WTC11 (cell line): ENCODE measurements at places on chromosomes 2 and 18. TPM values are rescaled to one million over a fixed set of nuclear protein-coding genes. Genes with fewer than 3 reads are reported as not detected.

DNA sequence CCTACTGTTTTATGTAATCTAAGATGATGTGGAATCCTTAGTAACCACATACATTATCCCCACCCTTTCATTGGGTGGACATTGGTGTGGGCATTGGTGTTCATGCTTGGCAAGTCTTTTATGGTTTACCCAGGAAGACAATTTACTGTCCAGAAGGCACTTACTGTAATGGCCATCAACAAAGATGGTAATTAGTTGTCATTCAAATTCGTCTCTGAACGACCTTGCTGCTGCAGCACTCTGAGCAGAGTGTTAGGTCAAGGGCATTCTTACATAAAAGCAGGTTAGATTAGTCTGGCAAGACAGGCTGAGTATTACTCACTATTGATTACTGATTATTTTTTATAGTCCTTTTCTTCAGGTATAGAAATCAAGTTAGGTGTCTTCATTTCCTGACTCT, 447.9 kb downstream of the XIRP2 start:
- no peak for DNase-seq

GRCh38 chr2:24948506-24948905, 23.2 kb downstream of the DNAJC27 start:
- DNase-seq: no peak

DNA sequence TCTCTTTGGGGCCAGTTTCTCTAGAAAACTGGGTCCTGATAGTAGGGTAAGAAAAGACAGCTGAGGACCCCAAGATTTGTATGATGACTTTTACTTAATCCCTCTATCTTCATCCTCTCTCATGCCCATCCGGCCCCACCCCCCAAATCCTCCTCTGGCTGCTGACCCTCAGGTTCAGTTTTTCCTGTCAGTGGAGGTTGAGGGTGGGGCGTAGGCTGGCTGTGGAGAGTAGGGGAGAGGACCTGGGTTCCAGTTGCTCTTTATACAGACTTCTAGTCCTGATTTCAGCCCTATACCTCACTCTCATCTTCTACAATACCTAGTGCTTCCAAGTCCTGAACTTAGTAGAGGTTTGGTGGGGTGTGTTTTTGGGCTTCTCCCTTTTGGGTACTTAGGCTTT, 28.4 kb downstream of the PLEKHA3 start:
- DNase-seq: no peak

DNA sequence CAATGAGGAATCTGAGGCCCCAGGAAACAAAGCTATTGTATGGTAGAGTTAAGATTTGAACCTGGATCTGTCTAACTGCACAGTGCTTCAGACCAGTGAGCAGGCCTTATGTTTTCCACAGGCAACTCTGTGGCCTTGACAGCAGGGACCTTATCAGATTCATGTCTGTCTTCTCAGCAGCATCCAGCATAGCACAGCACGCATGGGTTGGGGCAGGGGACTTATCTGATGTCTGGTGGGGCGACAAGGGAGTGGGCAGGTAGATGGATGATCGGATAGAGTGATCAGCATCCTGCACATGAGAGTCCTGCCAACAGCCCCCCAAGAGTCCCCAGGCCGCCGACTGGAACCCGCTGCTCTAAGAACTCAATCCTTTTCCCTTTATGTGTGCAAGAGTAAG, 28.7 kb upstream of the KCNF1 start:
- no peak for DNase-seq

Gene OR6B2
- not detected in 3 replicates for total RNA-seq

Gene SLC16A14
- total RNA-seq: 1.7 to 2.7 TPM (median 2.6 TPM) in 3 replicates

DNA sequence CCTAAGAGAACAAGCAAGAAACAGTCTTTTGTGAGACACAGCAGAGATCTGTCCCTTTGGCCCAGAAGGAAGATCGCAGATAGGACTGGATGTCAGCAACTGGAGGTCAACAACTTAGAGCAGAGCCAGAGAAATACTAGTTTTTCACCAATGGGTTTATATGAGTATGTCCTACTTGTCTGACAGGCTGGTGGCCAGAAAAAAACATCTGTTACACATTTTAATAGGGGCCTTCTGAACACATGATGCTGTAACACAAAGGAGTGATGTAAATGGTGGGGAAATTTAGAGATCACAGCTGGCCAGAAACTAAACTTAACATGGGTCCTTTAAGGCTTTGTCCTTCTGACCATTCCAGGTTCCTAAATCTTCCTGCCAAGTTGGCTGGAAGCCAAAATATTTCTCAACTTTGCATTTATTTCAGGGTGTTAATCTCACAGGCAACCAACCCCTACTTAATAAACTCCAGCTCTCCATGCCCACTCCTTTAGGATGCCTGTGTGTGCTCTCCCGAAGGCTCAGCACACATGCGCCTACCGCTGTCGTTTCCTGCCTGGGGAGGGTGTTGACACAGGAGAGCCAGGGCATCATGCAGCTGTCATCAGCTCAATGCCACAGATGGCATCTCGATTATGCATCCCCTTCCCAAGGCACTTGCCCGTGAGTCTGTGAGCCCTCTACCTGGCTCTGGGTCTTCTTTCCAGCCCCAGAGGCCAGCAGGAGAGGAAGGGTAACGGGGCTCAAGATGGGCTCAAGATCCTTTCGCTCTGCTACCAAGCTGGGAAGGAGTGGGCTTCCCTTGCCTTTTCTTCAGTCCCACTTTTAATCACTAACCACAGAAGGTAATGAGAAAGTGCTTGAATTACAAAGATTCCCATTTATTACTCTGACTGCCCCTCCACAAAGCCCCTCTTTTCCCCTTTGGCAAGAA, 252.5 kb downstream of the ETAA1 start:
- no peak for DNase-seq

Gene DUSP2
- 4.7 to 6.8 TPM (median 5.8 TPM) in 3 replicates for total RNA-seq

DNA sequence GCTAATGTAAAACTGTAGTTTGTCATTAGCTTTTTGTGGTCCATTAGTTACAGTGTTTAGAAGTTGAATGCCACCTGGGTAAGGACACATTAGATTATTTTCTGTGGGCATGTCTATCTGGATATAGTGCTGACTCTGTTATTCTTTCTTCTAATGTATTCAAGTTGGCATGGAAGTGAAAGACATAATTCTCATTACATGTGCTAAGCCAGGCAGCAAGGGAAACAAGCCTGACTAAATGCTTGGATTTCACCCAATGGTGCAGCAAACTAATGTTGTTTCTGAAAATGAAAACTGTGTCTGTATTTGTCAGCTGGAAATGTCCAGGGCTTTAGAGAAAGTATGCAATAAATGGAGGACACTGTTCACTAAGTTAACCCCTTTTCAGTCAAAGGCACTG, 100.7 kb downstream of the NUP35 start:
- no peak for DNase-seq

Gene UGT1A4
- 0.14 to 0.22 TPM in 2 of 3 replicates, not detected in the other for total RNA-seq

- DNase-seq: no peak
Observed at GRCh38 chr2:224837558-224837957, 121.4 kb upstream of the CCDC195 start.

- peak; percentile 79 for DNase-seq
Observed at GRCh38 chr2:199985625-199986207, 30.3 kb downstream of the MAIP1 start.

DNA sequence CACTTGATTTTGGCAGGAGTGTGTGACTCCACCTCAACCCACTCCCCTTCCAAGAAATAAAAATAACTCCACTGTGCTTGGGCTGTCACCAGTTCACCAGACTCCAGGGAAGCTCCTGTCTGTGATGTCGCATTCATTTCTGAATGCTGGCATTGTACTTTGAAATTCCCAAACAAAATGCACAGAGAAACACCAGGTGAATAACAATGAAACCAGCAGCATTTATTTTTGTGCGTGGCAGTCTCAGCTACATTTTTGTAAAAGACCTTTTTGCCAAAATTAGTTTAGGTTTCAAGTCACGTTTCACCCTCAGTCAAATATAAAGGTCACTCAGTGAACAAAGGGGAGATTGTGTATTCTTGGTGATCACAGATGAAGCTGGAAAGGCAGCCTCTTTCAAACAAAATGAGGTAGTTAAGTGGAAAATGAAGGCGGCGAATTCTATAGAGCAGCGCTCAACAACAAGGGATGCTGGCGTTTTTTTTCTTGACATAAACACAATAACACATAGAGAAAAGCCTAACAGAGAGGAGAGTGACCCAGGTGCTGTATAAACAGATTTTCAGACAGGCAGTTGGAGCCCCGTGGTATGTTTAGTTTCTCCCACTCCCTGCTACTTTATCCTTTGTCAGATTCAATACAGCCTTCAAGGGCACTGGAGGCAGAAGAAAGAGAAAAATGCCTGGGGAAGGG, 210.3 kb upstream of the GCFC2 start:
- no peak for DNase-seq

DNA sequence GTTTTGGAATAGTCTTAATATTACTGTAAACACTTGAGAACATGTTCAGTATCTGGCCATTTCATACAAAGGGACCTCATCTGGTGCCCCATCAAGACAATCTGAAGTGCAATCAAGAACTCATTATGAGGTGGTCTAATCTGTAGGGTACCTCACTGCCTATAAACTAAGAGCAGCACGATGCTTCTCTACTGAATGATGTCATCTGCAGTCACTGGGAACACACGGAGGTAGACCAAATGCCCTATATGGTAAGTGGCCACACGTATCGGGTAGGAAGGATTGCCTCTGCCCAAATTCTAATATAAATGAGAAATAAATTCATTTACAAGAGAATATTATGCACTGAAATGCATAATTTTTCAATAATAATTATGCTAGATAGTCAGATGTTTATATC, 90.4 kb downstream of the SLC8A1 start:
- no peak for DNase-seq

- no peak for DNase-seq
Observed at GRCh38 chr2:97745474-97746174, 32.2 kb downstream of the ZAP70 start.

- no peak for DNase-seq
Observed at GRCh38 chr18:60746491-60746890, 373.9 kb upstream of the MC4R start.

DNA sequence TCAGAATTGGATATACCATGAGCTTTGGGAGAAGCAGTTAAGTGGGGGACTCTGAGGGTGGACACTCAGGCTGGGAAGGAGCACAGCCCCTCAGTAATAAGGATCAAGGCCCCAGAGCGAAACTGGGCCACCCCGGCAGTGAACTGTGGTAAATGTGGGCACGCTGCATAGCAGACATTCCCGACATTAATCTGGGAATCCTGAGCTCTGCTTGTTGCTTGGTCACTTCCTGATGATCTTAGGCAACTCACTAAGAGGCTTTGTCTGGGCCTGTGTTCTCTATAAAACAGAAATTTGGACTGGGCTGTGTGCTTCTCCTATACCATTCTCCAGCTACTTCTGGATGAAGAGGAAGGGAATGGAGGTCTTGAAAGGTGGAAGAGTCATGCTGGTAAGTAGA, 4.8 kb downstream of the TGFBRAP1 start:
- DNase-seq: no peak

DNA sequence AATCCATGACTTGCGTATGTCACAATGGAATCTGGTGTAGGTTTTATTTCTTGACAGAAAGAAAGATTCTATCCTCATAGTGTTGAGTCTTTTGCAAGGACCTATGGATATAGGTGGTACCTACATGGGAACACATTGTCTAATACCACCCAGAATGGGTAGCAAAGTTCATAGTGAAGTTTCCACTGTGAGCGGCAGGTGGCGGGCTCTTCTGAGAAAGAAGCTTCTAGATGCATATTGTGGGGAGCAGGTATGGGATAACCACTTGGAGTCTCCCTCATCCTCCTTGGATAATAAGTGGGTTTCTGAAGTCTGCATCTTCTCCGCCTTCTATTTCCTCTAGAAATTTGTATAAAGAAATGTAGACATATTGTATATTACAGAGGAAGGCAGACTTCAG, 44.9 kb downstream of the LINC00305 start:
- DNase-seq: peak; percentile 50

DNA sequence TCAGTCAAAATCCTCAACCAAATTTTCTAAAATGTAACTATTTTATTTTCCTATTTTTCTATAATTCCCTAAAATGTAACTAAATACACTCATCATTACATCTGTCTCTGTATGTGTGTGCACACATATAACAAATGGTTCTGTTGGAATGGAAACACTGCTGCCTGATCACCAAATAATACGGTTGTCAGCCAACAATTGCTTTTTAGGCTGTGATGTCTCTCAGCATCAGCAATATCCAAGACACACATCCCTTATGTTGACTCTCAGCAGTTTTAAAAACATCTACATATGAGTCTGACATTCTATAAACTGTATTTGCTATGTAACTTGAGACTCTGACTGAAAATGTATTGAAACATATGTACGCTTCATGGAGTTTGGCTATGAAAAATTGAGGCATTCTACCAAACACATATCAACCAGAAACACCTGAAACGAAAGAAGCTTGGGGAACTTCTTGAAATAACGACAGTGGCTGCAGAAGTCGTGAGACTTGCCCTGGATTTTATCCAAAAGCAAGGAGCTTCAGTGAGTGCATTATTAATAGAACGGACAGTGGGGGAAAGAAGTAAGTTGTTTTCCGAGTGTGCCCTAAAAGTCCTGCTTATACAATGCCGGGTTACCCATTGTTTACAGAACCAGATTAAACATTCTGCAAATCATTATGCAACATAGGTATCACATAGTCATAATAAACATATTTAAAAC, 110.2 kb upstream of the ITGB6 start:
- no peak for DNase-seq

DNA sequence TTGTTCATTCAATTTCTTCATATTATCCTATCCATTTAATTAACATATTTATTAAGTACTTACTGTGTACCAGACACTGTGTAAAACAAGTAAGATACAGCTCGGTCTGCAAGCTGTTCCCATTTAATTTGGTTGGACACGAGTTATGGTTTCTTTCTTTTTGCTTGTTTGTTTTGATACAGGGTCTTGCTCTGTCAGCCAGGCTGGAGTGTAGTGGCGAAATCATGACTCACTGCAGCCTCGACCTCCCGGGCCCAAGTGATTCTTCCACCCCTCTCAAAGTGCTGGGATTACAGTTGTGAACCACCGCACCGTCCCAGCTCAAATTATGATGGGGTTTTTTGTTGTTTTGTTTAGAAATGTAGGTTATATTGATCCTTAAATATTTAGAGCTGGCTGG, 9.0 kb downstream of the CYBRD1 start:
- no peak for DNase-seq

DNA sequence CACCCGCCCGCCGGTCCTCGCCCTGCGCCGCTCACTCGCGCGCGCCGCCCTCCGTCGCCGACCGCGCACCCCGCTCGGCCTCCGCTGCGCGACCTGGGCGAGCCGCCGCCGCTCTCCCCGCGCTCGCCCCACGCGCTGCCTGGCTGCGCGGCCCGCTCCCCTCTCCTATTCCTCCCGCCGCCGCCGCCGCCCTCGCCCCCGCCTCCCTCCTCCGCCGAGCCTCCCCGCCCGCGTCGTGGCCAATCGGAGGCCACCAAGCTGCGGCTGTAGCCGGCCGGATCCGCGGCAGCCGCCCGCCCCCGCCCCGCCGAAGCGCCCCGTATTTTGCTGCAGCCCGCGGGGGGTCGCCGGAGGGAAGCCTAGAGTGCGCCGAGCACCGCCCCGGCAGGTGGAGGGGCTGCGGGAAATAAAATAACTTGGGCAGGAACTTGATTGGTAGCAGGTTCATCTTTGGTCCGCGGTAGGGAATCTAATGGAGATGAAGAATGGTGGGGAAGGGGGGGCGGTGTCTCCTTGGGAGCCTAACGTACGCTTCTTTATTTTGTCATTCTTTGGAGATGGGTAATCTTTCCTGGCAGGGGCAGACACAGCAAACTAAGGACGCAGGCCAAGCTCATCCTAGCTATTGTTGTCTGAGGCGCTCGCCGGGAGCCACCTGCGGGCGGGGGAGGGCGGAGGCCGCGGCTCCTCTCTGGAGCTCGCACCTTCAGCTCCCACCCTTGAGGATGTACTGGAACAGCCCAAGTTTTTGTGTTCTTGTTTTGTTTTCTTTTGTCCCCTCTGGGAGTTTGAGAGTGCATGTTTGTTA, 1.1 kb upstream of the CDH2 start:
- peak; percentile 79 for DNase-seq

GRCh38 chr2:37224063-37224462, 7.3 kb downstream of the CEBPZ start:
- no peak for DNase-seq

GRCh38 chr18:59884351-59884750, 15.4 kb upstream of the PMAIP1 start:
- no peak for DNase-seq
